ENCODE measurements at places on chromosomes 2 and 18.

- DNase-seq = no peak
Observed at GRCh38 chr18:497688-498087, 2.8 kb downstream of the COLEC12 start.

GRCh38 chr2:224538561-224539138, 46.5 kb downstream of the CUL3 start:
- DNase-seq = no peak

- DNase-seq = no peak
Observed at GRCh38 chr2:238714038-238714528, 133.8 kb upstream of the TWIST2 start.

- peak; percentile 28 for DNase-seq
Observed at GRCh38 chr2:32865399-32866068, 81.2 kb upstream of the LTBP1 start.

DNA sequence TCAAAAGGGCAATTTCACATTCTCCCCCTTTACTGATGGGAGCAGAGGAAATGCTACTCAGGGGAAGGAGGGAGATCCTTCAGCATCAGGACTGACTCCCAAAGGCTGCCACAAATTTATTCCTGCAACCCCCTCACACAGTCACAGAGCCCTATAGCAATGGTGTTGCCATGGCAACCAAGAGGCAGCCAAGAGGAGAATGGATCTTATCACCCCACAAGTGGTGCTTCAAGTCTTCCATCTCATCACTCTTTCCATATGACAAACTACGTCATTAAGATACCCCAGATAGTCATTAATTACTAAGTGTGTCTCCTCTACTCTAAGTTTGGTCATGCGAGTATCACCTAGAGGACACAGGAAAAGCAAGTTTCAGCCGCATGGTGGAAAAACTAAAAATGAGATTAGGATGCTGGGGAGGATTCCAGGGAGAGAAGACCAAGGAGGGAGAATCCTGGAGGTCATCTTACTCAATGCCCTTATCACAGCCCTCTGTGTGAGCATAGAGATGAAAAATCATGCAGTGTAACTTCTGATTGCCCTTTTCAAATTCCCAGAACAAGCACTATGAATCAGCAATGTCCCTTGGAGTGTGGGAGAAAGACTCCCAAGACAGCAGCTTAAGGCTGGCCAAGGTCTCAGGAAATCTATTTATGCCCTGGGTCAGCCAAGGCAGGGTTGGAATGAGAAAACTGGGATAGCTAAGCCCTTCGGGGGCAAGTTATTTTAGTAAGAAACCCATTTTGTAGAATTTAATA, 885.7 kb upstream of the KLHL29 start:
- DNase-seq = no peak

DNA sequence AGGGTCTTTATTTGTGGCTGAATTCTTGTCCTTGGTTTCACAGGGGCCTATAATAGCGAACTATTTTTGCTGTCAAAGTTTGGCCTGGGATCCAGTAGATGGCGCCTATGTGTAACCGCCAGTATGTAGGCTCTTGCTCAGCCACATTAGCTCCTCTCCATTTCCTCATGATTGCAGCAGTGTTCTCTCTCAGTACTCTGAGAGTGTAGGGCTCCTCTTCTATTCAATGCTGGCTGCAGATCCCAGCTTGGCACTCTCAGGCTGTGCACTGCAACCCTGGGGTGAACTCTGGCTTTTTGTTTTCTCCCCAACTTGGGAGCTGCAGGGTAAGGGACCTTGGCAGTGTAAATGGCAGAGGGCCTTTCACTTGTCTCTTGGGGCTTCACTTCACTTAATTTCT, 344.6 kb upstream of the CHAC2 start:
- peak; percentile 54 for DNase-seq

DNA sequence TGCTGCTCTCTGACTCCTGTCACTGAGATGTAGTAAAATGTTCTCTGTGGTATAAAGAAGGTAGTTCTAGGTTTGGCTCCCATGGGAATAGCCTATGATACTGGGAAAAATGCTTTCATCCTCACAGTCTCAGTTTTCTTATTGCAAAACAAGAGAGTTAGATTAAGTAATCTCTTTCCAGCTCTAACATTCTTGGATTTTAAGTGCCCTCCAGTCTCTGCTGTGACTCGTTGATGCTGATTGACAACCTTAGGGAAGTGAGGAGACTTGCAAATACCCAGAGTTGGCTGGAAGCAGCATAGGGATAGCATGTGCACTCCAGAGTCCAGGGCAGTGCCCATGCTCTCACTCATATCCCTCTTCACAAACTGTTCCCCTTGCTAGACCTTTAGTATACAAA, 534.9 kb downstream of the SLC4A3 start:
- no peak for DNase-seq

DNA sequence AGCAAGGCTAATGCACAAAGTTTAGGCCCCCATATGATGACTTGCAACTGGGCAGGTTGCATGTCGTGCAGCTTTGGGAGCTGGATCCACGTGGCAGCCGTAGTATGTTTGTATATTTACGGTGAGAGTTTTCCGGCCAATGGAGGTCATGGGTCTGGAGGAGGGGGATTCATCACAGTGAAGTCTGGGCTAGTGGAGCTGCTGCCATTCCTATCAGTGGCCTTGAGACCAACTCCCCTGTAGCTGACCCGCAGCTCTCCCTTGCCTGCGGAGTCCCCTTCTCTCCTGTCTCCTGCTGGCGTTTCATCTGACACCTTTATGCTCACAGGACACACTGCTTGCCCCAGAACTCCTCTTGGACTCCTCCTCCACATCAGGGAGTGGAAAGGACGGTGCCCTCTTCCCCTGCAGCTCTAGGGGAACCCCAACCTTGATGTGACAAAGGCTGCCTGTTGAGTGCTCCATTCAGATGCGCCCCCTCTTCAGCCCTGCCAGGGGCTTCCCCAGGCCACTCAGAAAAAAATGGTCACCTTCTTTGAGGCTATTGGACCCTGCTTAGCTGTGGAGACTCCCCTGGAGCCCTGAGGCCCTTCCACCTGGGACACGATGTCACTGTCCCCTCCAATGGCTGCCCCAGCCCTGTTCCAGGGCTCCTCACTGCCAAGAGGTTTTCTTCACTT, 121.7 kb downstream of the PXDN start:
- no peak for DNase-seq

DNA sequence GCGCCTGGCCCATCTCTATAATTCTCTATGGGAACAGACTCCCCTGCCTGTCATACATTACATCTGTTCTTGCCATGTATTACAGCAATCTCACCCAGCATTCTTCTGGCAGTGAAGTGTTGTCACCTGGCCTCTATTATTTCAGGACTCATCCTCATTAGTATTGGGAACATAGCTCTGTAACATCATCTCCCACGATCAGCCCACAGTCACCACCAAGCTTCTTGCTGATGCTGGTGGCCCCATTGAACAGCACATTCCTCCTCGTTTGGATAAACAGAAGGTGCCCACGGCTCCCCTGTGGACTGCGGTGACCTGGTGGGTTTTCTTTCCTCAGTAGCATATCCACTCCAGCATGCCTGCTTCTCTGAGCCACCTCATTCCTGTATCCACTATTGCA, 21.5 kb downstream of the CHCHD5 start:
- DNase-seq = no peak

- DNase-seq = no peak
Observed at GRCh38 chr18:48408111-48408726, 964 bp downstream of the ZBTB7C start.

DNA sequence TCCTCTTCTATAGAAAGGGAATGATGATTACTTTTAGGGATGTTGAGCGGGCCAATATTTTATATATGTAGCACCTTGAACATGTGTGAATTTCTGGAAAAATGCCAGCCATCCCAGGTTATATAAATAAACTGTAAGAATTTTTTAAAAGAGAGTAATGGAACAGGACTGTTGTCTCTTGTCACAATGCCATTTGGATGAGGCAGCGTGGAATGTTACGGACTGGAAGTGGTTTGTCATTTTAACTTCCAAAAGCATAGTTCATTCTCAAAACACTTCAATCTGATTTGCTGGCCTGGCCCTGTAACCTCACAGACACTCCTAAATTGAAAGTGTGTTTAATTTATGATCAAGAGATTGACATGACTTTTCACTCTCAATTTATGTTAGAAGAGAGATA, 70.8 kb downstream of the TPGS2 start:
- no peak for DNase-seq

- no peak for DNase-seq
Observed at GRCh38 chr2:238865744-238866355, 18.0 kb downstream of the TWIST2 start.

DNA sequence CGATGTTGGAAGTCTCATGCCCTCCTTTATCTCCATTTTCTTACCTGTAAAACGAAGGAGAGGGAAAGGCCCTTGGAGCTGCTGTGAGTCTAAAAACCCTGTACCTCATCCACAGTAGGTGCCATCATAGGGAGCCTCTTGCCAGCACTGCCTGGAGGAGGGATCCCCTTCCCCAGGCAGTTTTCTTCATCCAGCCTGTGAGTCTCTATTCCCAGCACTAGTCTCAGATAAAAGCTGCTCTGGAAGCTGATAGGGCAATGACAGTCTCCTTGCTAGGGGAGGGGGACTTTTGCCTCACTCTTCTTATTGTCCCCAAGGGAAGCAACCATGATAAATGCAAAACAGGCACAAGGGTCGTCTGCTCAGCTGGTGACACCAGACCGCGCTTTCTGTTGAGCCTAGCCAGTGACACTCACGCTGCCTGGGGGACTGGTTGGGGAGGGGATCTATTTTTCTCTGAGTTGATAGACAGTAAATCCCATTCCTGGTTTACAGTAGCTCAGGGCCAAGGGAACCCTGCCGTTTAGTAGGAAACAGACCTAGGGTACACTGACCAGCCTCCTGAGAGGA, 139.5 kb upstream of the NABP1 start:
- DNase-seq = no peak

- DNase-seq = no peak
Observed at GRCh38 chr2:200968735-200969134, 5.3 kb upstream of the ORC2 start.

- peak; percentile 42 for DNase-seq
Observed at GRCh38 chr2:94870440-94871225, 597 bp upstream of the TEKT4 start.

- DNase-seq = no peak
Observed at GRCh38 chr2:127117603-127118002, 10.6 kb upstream of the BIN1 start.

- no peak for DNase-seq
Observed at GRCh38 chr2:221216636-221217035, 355.5 kb downstream of the EPHA4 start.

DNA sequence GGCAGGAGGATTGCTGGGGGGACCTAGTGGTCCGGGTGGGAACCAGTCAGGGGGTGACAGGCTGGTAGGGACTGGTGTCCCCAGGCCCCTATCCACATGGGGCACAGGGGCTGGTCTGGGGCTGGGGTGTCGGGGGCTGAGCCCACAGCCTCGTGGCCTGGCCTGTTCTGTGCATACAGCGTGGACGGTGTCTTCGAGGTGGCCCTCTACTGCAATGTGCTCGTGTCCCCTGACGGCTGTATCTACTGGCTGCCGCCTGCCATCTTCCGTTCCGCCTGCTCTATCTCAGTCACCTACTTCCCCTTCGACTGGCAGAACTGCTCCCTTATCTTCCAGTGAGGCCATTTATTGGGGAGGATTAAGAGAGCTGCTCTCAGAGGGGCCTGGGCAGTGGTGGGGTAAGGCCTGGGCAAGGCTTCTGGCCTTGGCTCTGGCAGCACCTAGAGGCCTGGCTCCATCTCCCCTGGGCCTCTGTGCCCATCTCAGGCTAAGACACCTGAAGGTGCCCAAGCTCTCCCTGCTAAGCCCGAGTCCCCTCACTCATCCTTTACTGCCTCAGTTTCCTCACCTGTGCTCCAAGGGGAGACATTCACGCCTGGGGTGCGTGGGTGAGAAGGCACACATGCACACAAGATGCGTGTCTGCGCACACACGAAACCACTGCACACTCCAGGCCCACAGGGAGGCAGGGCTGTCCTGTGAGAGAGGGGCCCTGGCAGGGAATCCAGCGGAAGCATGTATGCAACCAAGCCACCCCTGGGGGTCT, 1.9 kb downstream of the CHRNG start:
- no peak for DNase-seq

GRCh38 chr2:232229911-232230310, 148.6 kb upstream of the ALPP start:
- no peak for DNase-seq

GRCh38 chr2:68098291-68098797, 35.5 kb upstream of the C1D start:
- DNase-seq = no peak

- DNase-seq = no peak
Observed at GRCh38 chr2:202016579-202017227, 17.0 kb upstream of the FZD7 start.

- no peak for DNase-seq
Observed at GRCh38 chr2:179037807-179038206, 12.1 kb downstream of the CCDC141 start.

DNA sequence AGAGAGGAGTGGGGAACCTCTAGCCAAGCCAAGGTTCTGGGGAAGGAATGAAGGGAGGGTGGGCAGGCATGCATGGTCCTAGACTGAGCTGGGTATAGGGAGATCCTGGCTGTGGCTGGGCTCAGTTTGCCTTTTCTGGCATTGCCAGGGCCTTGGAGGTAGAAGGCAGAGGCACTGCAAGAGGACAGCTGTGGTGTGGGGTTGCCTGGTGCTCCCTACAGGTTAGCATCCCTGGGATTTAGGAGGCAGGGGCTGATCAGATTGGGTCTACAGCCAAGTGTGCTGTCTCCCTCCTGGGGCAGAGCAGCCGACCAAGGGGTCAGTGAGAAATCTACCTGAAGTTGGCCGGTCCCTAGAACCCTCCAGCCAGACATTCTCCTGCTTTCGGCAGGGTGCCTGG, 15.9 kb downstream of the ABCG8 start:
- no peak for DNase-seq

DNA sequence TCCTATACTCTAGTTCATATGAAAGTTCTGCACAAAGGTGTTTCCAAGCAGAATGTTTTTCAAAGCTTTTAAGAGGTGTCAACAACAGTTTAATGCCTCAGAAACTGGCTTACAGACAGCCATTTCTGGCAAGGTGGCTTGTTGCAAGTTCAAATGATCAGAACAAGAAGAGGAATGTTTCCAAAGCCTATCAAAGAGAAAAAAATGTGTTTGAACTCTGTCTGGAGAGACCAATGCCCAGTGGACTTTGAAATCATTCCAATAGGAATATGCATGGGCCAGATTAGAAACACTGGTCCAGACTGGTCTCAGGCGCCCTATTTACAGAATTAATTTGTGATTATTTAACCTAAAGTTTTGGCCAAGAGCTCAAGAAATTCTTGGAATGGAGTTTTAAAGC, 106.2 kb downstream of the CPS1 start:
- DNase-seq = no peak

GRCh38 chr2:58886009-58886408, 644.9 kb upstream of the FANCL start:
- DNase-seq = no peak

DNA sequence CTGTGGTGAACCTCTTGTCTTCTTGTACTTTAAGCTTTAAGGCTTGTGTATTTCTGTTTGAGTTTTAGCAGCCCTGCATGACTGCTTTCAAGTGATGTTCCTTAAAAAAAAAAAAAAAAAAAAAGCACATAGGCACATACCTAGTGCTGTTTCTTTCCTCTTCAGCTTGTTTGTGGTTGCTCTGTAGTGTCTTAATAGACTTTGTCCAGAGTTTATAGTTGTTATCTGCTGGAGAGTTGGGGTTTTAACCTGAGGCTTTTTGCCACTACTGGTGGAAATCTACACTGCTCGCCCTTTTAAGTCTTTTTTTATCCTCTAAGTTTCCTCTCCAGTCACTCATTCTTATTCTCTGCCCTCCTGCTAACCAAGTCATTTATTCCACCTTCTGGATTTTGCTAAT, 34.5 kb downstream of the AGFG1 start:
- no peak for DNase-seq

- DNase-seq = peak; percentile 20
Observed at GRCh38 chr2:163604941-163605555, 130.8 kb downstream of the FIGN start.

All from ACHN (cell line).